Colonic mucosa (tissue), 4 donors: ENCODE measurements at places on chromosomes 3 and 15.

DNA sequence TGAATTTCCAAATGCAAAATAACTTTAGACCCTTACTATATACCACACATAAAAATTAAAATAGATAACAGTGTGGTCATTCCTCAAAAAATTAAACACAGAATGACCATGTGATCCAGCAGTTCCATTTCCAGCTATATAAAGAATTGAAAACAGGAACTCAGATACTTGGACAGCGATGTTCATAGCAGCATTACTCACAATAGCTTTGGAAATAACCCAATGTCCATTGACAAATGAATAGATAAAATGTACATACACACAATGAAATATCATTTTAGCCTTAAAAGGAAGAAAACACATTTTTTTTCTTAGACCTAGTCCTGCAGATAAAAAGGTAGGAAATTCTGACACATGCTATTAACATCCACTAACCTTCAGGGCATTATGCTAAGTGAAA is 26.7 kb downstream of the RAD51 start:
- no peak for DNase-seq

GRCh38 chr15:87632364-87632763 is 624.2 kb downstream of the NTRK3 start:
- no peak for DNase-seq

DNA sequence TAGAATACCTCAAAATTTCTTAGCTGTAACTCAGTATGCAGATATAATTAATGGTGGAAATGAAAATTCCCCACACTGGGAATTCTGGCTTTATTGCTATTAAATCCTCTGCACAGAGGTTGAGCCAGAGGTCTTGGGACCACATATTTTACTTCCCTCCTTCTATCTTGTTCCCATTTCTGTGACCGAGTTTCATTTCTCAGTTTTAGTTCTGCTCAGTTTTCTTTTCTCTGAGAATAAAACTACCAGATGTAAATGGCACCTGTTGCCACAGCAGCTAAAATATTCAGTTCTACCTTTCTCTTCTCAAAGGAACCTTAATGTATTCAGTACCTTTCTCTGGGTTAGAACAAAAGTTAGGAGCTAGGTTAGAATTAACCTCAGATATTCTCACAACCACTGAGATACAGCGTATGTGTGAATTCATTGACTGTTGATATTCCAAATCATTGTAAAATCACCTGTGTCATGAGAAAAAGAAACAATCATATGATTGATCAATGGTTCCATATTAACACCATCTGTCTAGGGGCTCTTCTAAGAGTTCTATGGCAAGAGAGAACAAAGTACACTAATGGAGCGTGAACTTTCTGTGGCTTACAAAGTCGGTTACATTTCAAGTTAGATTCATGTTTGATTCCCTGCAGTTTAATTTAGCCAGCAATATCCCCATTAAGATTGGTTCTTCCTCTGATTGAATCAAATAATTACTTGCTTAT is 374.1 kb downstream of the EFHB start:
- DNase-seq = no peak

- DNase-seq = no peak
Measured at GRCh38 chr3:170228093-170228766, 6.0 kb downstream of the PRKCI start.

DNA sequence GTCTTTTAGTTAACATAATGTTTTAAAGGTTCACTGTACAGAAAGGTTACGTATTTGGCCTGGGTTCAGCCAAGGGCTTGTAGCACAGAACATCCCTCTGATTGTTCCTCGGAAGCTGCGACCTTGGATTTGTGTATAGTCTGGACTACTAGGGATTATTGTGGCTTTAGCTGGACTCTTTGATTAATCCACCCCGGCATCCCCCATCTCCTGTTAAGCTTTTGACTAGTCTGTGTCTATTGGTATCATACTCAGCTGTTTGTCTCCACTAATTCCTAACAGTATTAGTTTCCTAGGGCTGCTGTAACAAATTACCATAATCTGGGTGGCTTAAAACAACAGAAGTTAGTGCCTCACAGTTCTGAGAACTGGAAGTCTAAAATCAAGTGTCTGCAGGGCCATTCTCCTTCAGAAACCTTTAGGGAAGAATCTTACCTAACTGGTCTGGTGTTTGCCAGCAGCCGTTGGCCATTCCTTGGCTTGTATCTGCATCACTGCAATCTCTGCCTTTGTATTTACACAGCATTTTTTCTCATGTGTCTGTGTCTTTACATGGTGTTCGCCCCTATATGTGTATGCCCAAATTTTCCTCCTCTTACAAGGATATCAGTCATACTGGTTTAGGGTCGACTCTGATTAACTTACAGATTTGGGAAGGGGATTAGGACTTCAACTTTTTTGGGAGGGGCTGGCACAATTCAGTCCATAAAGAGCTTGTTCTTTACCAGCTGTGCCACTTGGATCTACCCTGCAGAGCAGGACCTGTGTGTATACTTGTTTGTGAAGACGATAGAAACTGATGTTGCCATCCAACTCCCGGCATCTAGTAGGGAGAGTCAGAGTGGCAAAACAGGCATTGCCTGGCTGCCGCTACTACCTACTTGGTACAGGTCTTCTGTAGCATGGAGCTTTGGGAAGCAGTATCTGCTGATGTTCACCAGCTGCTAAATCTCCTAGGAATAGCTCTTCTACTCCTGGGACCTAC is 117.8 kb downstream of the UBE2E2 start:
- DNase-seq = no peak

DNA sequence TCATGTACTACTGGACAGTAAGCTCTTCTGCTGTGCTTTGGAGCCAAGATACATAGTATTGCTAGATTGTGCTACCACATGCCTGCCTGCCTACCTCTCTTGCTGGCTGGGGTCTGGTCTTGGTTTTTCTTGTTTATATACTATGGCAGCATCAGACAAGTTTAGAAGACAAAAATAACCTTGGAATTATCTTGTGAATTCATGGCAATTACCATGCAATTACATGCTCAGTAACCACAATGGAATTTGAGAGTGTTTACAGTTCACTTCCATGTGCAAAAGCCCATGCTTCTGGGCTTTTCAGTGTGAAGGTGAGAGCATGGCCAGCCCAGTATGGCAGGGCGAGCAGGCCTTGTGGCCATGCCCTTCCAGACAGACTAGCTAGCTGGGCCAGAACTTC is 48.0 kb upstream of the C15orf61 start:
- no peak for DNase-seq

GRCh38 chr3:81484520-81484919 is 276.9 kb downstream of the GBE1 start:
- DNase-seq = no peak

- DNase-seq = no peak
Measured at GRCh38 chr15:69398491-69398891, 15.7 kb upstream of the KIF23 start.

GRCh38 chr3:136858381-136858780 is 3.6 kb upstream of the NCK1 start:
- DNase-seq = no peak

DNA sequence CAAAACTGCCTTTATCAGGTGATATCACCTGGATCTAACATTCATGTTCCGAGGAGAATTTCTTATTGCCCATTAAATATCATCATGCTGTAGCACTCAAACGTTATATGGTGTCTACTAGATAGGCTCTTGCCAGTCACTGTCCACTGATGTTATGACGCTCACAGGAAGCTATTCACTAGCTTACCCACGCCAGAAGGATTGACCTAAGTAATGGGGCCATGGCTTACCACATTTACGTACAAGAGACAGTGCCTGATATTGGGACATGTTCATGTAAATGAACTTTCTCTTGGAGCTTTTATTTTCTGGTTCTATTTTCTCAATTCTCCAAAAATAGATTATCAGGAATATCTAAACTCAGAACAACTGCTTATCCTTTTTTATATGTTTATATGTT is 91.7 kb upstream of the NAALADL2 start:
- DNase-seq = no peak

DNA sequence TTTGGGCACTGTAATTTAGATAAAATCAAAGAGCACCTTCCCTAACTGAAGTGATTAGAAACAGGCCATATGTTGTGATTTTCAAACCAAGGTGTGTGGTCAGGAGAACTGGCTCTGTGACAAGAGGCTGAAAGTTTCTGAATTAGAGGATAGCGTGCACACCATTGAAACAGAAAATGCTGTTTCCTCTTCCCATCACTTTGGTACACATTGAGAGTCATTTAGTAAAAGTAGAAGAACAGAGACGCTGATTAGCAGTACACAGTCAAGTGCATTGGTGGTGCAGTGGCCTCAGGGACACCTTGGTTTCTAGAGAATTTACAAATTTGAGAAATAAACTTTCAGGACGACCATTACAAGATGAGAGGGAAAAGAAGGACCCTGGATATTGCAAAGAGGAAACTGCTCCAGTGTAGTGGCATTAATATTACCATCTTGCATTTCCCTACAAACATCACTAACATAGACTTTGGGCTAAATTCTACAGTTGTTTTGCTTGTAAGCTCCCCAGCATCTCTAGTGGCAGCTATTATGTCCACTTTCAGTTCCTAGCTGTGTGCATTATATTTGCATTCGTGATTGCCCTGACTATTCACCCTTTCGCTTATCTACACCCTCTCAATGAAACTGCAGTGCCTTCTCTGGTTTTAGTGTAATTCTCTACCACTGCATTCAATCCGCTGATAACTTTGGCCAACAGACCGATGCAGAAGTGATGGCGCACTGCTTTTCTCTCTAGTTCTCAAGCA is 728.1 kb upstream of the GRM7 start:
- DNase-seq = no peak
